Activated CD8-positive, alpha-beta T cell treated with anti-CD3 and anti-CD28 coated beads for 36 hours (primary cell): ENCODE measurements at places on chromosomes 6 and 20. TPM values are rescaled to one million over a fixed set of nuclear protein-coding genes. Genes with fewer than 3 reads are reported as not detected.

TREML1 gene
- total RNA-seq: not detected

NFKBIE gene
- total RNA-seq: 13.3 TPM

TFAP2B gene
- not detected for total RNA-seq

PTK7 gene
- total RNA-seq: 3.8 TPM

CCM2L gene
- total RNA-seq: not detected

PTPN1 gene
- 66.6 TPM for total RNA-seq

BHLHE23 gene
- not detected for total RNA-seq

TRAM2 gene
- total RNA-seq: 1.0 TPM

DNA sequence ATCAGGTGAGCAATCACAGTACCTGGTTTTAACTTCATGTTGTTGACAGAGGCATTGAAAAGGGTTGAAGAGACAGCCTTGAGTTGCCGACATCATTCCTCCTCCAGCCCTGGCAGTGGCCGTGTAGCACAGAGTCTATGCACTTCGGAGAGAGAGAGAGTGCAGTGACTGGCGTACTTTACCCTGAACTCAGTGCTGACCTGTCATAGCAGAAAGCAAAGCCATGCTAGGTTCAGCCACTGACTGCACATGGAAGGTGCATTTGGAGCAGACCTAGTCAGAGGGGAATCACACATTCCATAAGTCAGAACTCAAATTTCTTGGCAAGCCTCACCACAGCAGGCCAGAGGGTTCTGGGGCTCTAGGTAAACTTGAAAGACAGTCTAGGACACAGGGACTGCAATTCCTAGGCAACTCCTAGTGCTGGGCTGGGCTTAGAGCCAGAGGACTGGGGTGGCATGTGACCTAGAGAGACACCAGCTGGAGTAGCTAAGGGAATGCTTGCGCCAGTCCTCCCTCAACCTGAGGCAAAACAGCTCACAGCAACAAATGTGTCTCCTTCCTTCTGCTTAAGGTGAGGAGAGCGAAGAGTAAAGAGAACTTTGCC, 69.1 kb downstream of the ELOVL4 start:
- no peaks in the 10 kb centered on the region for H3K36me3 ChIP-seq
- DNase-seq: no peak
- H3K4me3 ChIP-seq: no peak overlapping the region

- no peak overlapping the region for H3K4me3 ChIP-seq
- peaks cover 11% of the 10 kb centered on the region for H3K27me3 ChIP-seq
- H3K27ac ChIP-seq: no peak overlapping the region
- no peaks in the 10 kb centered on the region for H3K4me1 ChIP-seq
These were observed 326.7 kb upstream of the CNR1 start for GRCh38 chr6:88492824-88493223.

GRCh38 chr6:3336859-3337515, 78.2 kb downstream of the PSMG4 start:
- H3K27me3 ChIP-seq: peaks cover 2% of the 10 kb centered on the region
- no peak overlapping the region for H3K4me3 ChIP-seq
- no peaks in the 10 kb centered on the region for H3K36me3 ChIP-seq
- DNase-seq: no peak

- no peak overlapping the region for H3K27ac ChIP-seq
- no peak for DNase-seq
- no peaks in the 10 kb centered on the region for H3K36me3 ChIP-seq
- H3K4me1 ChIP-seq: no peaks in the 10 kb centered on the region
- no peaks in the 10 kb centered on the region for H3K27me3 ChIP-seq
These were observed 615.6 kb upstream of the CDH4 start for GRCh38 chr20:60636417-60636816.

DNA sequence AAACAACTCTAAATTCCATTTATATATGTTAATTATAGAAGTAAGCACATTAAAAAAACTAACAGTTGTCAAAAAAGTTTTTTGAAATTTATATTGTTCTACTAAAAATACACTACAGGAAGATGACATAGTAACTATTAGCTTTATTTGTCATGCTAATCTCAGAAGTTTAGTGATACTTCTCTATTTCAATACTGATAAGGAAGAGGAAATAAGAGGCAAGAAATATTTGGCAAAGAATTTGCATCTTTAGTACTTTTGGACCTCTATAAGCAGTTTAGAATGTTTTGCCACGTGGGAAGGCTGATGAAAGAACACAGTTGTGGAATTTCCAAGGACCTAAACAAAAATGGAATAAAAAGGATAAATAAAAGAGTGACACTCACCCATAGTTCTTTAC, 12.6 kb downstream of the IFNGR1 start:
- H3K4me3 ChIP-seq: no peak overlapping the region
- no peak overlapping the region for H3K27ac ChIP-seq
- peaks cover 41% of the 10 kb centered on the region for H3K36me3 ChIP-seq
- no peaks in the 10 kb centered on the region for H3K27me3 ChIP-seq

DNA sequence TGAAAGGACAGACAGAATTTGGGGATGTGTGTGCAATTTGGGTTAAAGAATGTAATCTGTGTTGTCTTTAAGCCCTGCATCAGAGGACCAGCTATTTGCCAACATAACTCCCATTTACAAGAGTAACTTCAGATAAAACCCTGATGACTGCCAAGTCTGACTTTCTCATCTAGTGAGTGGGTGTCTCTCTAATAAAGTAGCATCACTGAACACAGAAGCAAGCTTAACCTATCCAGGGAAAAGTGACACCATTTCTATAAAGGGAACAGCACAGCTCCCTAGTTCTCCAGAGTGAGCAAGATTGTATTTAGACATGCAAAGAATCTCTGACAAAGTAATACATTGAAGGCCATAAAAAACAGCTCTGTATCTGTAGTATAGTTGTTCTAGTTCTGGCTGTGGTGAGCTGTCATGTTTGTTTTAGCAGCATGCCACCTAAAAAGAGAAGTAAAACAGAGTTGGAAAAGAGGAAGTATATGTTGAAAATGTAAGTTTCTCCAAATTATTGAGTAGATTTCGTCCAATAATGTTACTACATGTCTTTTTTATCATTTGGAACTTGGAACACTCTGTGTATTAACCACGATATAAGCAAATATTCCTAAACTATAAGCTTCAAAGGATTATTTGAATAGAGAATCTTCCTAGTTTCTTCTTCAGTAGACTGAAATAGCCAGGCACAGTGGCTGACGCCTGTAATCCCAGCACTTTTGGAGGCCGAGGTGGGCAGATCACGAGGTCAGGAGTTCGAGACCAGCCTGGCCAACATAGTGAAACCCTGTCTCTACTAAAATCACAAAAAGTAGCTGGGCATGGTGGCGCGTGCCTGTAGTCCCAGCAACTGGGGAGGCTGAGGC, 8.8 kb upstream of the PIM1 start:
- no peak overlapping the region for H3K4me3 ChIP-seq
- DNase-seq: no peak
- no peaks in the 10 kb centered on the region for H3K36me3 ChIP-seq
- H3K27me3 ChIP-seq: no peaks in the 10 kb centered on the region
- peaks cover 12% of the 10 kb centered on the region for H3K4me1 ChIP-seq
- no peak overlapping the region for H3K27ac ChIP-seq

DNA sequence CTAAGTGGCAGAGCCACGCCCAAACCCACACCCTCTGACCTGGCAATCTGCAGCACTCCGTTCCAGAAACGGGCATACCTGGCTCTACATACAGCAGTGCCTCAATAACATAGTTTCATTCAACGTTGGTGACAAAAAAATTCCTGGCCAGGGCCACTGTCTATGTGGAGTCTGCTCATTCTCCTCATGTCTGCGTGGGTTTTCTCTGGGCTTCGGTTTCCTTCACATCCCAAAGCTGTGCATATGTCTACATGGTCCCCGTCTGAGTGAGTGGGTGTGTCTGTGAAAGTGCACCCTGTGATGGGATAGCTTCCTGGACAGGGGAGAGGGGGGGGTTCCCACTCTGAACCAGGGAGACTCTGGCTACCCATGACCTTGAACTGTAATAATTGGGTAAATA, 2.1 kb downstream of the KIAA0319 start:
- no peak overlapping the region for H3K27ac ChIP-seq
- no peaks in the 10 kb centered on the region for H3K36me3 ChIP-seq
- peaks cover 9% of the 10 kb centered on the region for H3K4me1 ChIP-seq
- no peak overlapping the region for H3K4me3 ChIP-seq
- peaks cover 27% of the 10 kb centered on the region for H3K27me3 ChIP-seq

DNA sequence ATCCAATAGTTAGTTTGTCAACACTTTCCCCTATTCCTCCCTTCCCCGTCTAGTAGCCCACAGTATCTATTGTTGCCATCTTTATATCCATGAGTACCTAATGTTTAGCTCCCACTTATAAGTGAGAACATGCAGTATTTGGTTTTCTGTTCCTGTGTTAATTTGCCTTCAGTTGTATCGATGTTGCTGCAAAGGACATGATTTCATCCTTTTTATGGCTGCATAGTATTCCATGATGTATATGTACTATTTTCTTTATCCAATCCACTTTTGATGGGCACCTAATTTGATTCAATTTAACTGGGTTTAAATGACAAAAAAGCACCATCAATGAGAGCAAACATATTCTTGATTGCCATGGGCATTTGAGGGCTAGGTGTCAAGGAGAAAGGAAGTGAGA, 321.5 kb upstream of the TBX18 start:
- no peak overlapping the region for H3K4me3 ChIP-seq
- H3K27ac ChIP-seq: no peak overlapping the region
- no peaks in the 10 kb centered on the region for H3K36me3 ChIP-seq

GRCh38 chr6:117733341-117733740, 58.1 kb downstream of the NUS1 start:
- H3K4me1 ChIP-seq: peaks cover 4% of the 10 kb centered on the region
- H3K27ac ChIP-seq: no peak overlapping the region
- no peak for DNase-seq
- no peak overlapping the region for H3K4me3 ChIP-seq

DNA sequence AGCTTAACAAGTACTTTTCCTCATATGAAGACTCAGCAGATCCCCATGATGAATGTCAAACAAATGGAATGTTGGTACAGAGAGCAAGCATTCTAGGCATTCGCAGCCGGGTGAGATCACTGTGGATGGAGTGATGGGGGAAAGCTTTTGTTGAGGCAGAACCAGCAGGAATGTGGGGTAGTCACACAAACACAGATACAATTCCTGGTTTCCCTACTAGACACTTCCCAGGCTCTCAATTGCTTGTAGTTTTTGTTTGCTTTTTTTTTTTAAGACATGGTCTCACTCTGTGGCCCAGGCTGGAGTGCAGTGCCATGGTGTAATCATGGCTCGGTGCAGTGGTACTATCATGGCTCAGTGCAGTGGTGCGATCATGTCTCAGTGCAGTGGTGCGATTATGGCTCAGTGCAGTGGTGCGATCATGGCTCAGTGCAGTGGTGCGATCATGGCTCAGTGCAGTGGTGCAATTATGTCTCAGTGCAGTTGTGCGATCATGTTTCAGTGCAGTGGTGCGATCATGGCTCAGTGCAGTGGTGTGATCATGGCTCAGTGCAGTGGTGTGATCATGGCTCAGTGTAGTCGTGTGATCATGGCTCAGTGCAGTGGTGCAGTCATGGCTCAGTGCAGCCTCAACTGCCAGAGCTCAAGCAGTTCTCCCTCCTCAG, 15.4 kb upstream of the IER3 start:
- no peak for DNase-seq
- peaks cover 45% of the 10 kb centered on the region for H3K4me1 ChIP-seq
- H3K27me3 ChIP-seq: no peaks in the 10 kb centered on the region
- H3K27ac ChIP-seq: no peak overlapping the region
- no peak overlapping the region for H3K4me3 ChIP-seq

GRCh38 chr6:52299653-52300052, 15.1 kb upstream of the MCM3 start:
- H3K27me3 ChIP-seq: no peaks in the 10 kb centered on the region
- DNase-seq: no peak
- no peak overlapping the region for H3K4me3 ChIP-seq
- H3K4me1 ChIP-seq: peaks cover 55% of the 10 kb centered on the region
- H3K27ac ChIP-seq: no peak overlapping the region

GRCh38 chr6:152348116-152348515, 289.0 kb downstream of the SYNE1 start:
- DNase-seq: no peak
- peaks cover 2% of the 10 kb centered on the region for H3K4me1 ChIP-seq
- H3K4me3 ChIP-seq: no peak overlapping the region
- peaks cover 1% of the 10 kb centered on the region for H3K27me3 ChIP-seq
- H3K27ac ChIP-seq: no peak overlapping the region

- peaks cover 75% of the 10 kb centered on the region for H3K4me1 ChIP-seq
- DNase-seq: no peak
- peaks cover 4% of the 10 kb centered on the region for H3K36me3 ChIP-seq
These were observed 55.0 kb upstream of the TNFAIP3 start for GRCh38 chr6:137811916-137812553.

DNA sequence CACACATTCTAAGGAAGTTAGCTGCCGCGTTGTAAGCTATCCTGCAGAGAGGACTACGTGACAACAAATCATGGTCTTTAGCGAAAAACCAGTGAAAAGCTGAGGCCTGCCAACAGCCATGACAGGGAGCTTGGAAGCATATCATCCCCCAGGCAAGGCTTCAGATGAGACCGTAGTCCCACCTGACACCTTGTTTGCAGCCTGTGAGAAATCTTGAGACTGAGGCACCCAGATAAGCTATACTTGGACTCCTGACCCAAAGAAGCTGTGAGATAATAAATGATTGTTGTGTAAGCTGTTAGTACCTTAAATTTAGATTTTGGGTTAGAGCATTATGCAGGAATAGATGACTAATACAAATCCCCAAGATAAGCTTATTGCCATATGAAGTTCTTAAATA, 45.4 kb upstream of the SENP6 start:
- DNase-seq: no peak
- H3K36me3 ChIP-seq: no peaks in the 10 kb centered on the region
- H3K4me3 ChIP-seq: no peak overlapping the region
- peaks cover 4% of the 10 kb centered on the region for H3K4me1 ChIP-seq
- no peak overlapping the region for H3K27ac ChIP-seq
